IMR-90 (cell line): ENCODE measurements at places on chromosomes 3 and 15.

- no peaks in the 10 kb centered on the region for H3K27me3 ChIP-seq
- no peaks in the 10 kb centered on the region for H3K36me3 ChIP-seq
- peaks cover 17% of the 10 kb centered on the region for H3K4me1 ChIP-seq
- H3K27ac ChIP-seq = no peak overlapping the region
- no peak for DNase-seq
- no peak overlapping the region for H3K4me3 ChIP-seq
These were observed 1.8 kb downstream of the HYAL3 start for GRCh38 chr3:50297384-50297775.

DNA sequence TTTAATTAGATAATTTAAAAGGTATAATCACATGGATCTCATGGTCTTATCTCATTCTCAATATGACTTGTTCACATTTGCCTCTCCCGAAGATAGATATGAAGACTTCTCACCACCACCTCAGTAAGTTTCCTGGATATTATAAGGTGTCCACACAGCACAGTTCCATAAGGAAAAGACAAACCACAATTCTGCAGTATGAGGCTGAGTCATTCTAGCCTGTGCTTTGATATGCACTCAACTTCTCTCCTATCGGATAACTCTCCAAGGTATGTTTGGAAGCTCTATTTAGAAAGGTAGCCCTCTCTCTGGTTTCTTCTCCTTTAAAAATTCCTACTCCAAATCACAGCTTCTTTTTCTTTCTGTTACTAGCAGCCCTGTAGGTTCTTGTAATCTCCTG lies 612.8 kb downstream of the ZPLD1 start:
- no peaks in the 10 kb centered on the region for H3K36me3 ChIP-seq
- H3K4me3 ChIP-seq = no peak overlapping the region
- H3K27me3 ChIP-seq = no peaks in the 10 kb centered on the region
- no peak for DNase-seq
- no peaks in the 10 kb centered on the region for H3K4me1 ChIP-seq

- H3K4me3 ChIP-seq = no peak overlapping the region
- no peak overlapping the region for H3K27ac ChIP-seq
- H3K4me1 ChIP-seq = no peaks in the 10 kb centered on the region
- H3K27me3 ChIP-seq = no peaks in the 10 kb centered on the region
- H3K36me3 ChIP-seq = no peaks in the 10 kb centered on the region
These were observed 1077.5 kb downstream of the TBL1XR1 start for GRCh38 chr3:176119826-176120225.

DNA sequence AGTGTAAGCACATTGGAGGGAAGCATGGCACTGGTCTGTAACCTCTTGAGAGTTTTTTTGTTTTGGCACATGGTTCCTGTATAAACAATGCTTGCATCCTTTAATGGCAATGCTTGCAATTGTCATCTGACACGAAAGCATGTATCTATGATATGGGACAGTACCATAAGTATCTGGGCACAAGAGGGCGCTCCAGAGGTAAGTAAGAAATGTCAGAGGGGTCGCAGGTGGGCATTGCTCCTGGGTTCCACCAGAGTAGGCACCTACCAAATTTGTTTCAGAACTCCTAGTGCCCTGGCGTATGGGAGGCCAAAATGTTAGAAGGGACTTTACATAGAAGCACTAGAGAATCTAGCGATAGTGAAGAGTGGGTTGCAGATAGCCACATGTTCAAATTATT lies 58.7 kb upstream of the BCHE start:
- H3K4me3 ChIP-seq = no peak overlapping the region
- no peaks in the 10 kb centered on the region for H3K4me1 ChIP-seq
- H3K27ac ChIP-seq = no peak overlapping the region
- no peaks in the 10 kb centered on the region for H3K36me3 ChIP-seq
- H3K27me3 ChIP-seq = no peaks in the 10 kb centered on the region
